Activated T-cell treated with anti-CD3 and anti-CD28 coated beads for 1 hour (primary cell): ENCODE measurements at places on chromosomes 13 and 19.

GRCh38 chr19:3645726-3646125 is 19.1 kb upstream of the CACTIN start:
- DNase-seq, result no peak

DNA sequence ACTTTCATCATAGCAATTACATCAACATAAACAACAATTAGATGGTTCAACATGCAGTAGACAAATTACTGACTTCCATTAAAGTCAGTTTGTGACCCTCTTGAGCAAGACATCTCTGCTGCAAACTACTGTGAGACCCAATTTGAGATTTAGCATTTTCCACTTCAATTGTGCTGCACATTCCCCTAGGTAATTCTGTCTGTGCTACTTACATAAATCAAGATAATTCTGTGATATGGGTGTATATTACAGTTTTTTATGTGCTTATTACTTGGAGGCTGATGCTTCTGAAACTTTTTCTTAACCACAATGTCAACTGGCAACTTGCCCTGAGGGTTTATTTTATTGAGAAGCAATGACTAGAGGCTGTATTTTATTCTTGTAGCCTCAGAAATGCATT is 1714.4 kb downstream of the OLFM4 start:
- DNase-seq, result no peak

- DNase-seq, result no peak
These were observed 513.6 kb downstream of the PCDH9 start for GRCh38 chr13:66716538-66716937.

GRCh38 chr13:44317752-44318151 is 55.9 kb upstream of the SERP2 start:
- no peak for DNase-seq

DNA sequence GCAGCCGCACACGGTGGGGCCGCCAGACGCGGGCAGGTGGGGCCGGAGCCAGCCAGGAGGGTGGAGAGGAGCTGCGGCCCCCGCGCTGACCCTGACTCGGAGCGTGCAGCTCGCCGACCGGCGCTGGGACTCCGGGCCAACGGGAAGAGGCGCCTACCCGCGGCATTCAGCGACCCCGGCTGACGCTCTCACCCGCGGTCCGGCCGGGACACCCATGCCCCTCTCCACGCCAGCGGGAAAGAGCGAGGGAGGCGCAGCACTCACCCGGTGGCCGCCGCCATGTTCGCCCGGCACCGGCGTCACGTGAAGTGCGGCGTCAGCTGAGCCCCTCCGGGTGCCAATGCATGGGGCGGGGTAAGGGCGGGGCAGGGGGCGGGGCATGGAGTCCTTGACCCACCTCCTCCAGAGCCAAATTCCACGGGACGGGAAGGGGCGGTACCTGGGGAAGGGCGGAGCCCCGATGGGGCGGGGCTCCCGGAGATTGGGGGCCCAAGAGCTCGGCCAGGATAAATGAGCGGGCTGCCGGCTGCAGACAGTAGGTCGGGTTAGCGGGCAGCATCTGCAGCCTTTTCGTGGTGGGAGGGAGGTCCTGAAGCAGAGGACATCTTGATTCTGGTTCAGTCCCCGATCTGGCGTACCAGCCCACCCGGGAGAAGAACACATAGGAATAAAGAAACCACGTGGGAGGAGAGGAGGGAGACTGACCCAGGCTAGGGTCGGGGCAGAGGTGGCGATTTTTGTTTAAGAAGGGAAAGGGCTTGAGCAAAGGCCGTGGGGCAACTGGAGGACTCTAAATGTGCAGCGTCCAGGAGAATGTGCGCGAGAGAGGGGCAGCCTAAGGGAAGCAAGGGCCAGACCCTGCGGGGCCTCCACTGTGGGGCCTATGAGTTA is at the start of gene PEPD:
TSS of gene PEPD (minus strand) at position 312 of the 891 bp plus-strand sequence. CDS start at position 281, 31 bp downstream.
- peak; percentile 72 for DNase-seq

GRCh38 chr13:44165221-44165888 is 208.3 kb upstream of the SERP2 start:
- no peak for DNase-seq

- no peak for DNase-seq
These were observed 469 bp downstream of the ABHD17A start for GRCh38 chr19:1884719-1885334.

DNA sequence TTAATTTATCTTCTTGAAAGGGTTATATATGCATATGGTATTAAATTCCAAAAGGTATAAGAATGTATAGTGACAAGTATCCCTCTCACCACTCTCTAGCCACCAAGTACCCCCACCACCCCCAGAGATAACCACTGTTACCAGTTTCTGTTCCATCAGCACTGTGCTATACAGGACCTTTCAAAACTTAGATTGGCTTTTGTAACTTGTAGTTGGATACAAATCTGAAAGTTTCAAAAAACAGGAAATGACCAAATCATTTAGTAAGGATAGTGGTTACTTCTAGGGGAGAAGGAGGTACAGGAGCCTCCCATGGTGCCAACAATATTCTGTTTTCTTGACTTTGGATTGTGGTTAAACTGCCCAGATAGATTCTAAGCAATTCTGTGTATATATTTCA is 56.7 kb downstream of the AKAP11 start:
- no peak for DNase-seq

DNA sequence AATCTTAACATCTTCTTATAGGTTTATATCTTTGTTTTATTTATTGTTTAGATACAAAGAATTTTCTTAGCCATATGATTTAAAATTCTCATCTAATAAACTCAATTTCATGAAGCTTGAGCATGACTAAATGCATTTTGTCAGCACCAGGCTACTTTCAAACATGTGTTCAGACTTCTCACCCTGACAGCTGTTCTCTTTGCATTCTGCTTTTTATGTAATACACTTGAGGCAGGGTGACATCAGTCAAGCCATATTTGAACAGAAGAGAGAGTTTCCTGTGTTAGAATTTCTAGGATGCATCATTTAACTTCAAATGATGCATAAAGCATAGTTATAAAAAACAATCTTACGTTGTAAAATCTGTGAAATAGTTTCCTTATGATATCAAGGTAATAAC is 1295.1 kb upstream of the PCDH20 start:
- no peak for DNase-seq

- no peak for DNase-seq
These were observed 130.8 kb downstream of the MYCBP2 start for GRCh38 chr13:77196052-77196618.

DNA sequence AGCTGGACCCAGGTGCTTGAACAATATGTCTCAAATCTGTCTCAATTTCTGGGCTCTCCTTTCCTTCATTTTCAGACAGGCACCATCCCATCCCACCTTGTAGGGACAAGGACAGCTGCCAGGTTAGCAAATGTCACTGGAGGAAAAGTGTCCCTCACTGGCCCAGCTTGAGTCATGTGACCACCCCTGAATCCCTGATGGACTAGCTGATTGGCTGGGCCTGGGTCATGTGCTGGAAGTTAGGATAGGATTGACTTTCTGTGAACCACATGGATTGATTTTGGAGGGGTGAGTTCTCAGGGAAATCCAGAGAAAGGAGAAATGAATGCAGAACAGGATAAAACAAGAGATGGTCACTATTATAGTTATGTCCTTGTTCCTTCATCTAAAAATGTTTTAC is 28.2 kb upstream of the FXYD3 start:
- no peak for DNase-seq

- DNase-seq, result no peak
These were observed 461.8 kb downstream of the MYO16 start for GRCh38 chr13:109091249-109091648.

DNA sequence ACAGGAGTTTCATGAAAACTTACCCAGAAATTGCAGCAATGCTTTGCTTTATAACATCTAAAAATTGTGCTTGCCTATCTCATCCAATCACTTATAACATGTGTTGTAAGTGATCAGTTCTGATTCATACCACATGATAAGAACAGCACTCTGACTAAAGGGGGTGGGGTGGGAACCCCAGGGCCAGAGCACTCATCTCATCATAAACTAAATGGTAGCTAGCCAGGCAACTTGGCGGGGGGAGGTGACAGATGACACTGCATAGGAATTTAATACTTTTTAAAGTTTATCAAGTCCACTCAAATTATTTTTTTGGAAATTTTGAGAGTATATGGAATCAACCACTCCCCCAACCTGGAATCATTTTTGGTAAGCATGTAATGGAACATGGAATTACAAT is 42.1 kb downstream of the FOXO1 start:
- no peak for DNase-seq

DNA sequence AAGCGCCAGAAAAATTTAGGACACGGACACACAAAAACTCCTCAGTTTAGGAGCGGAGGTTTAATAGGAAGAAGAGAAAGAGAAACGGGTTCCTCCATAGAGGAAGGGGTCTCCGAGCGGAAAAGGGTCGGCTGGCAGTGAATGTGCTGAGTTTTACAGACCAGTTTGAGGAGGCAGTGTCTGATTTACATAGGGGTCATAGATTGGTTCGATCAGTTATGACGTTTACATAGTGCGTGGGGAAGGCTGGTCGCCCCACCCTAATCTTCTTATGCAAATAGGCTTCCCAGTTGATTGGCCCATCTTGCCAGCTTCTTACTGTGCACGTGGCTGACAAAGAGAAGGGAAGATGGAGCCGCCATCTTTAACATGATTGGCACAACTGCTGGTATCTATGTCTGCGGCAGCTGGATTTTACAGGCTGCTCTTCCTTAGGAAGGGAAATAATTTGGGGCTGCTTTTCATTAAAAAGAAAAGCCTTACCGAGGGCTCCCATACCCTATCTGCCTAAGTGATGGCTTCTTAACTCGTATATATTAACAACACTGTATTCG is 1.2 kb upstream of the ZNF225 start:
- DNase-seq, result no peak
